ENCODE measurements at places on chromosomes 16 and 17. TPM values are rescaled to one million over a fixed set of nuclear protein-coding genes. Genes with fewer than 3 reads are reported as not detected.
A peak's percentile ranks its signal among the peaks of the same experiment; 100 is the strongest.

C16orf74 gene
- total RNA-seq: 1.5 TPM

PCGF2 gene
- 50.0 TPM for total RNA-seq

CRYBA1 gene
- total RNA-seq: not detected

WFIKKN1 gene
- total RNA-seq: 3.9 TPM

- peak overlapping the region; percentile 60 for H3K4me3 ChIP-seq
- no peaks in the 10 kb centered on the region for H3K36me3 ChIP-seq
- peak overlapping the region; percentile 95 for H3K27ac ChIP-seq
- H3K4me1 ChIP-seq: no peaks in the 10 kb centered on the region
Observed at GRCh38 chr16:2904922-2905240, 6.8 kb upstream of the FLYWCH1 start.

DNA sequence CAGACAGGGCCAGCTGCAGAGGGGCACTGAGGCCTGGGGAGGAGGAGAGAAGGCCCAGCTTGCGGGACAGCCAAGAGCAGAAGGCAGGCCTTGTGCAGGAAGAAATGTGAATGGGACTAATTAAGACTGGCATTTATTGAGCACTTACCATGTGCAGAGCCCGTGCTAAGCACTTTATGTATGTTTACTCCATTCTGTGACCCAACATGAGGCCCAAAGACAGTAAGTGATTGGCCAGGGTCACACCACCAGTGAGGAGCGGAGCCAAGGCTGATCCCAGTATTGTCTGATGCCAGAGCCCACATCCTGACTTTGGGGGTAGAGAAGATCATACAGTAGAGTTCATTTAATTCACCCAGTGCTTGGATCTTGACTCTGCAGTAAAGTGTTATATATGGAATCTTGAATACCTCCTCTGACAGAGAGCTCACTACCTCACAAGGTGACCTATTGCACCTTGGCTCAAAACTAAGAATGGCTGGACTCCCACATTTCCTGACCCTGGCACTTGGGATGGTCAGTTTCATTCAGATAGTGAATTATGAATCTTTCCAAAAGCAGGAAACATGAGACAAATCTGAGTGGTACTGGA is 13.6 kb downstream of the KATNB1 start:
- peaks cover 79% of the 10 kb centered on the region for H3K36me3 ChIP-seq
- H3K4me1 ChIP-seq: no peaks in the 10 kb centered on the region
- DNase-seq: no peak
- H3K27me3 ChIP-seq: no peaks in the 10 kb centered on the region

- H3K4me1 ChIP-seq: no peaks in the 10 kb centered on the region
- no peak overlapping the region for H3K27ac ChIP-seq
- no peak overlapping the region for H3K4me3 ChIP-seq
- no peaks in the 10 kb centered on the region for H3K27me3 ChIP-seq
- DNase-seq: no peak
Observed at GRCh38 chr17:67656494-67657203, 61.1 kb upstream of the NOL11 start.

GRCh38 chr16:3589441-3589921 is 12.3 kb upstream of the NLRC3 start:
- H3K36me3 ChIP-seq: no peaks in the 10 kb centered on the region
- no peak for DNase-seq
- no peaks in the 10 kb centered on the region for H3K4me1 ChIP-seq
- no peak overlapping the region for H3K27ac ChIP-seq
- H3K4me3 ChIP-seq: no peak overlapping the region

GRCh38 chr17:29827179-29827578 is 102.8 kb downstream of the SSH2 start:
- H3K27me3 ChIP-seq: no peaks in the 10 kb centered on the region
- DNase-seq: no peak
- H3K4me1 ChIP-seq: no peaks in the 10 kb centered on the region

GRCh38 chr16:28165598-28165997 is 46.2 kb downstream of the XPO6 start:
- no peaks in the 10 kb centered on the region for H3K27me3 ChIP-seq
- no peak overlapping the region for H3K27ac ChIP-seq
- H3K4me1 ChIP-seq: peaks cover 7% of the 10 kb centered on the region
- DNase-seq: no peak
- H3K4me3 ChIP-seq: no peak overlapping the region

DNA sequence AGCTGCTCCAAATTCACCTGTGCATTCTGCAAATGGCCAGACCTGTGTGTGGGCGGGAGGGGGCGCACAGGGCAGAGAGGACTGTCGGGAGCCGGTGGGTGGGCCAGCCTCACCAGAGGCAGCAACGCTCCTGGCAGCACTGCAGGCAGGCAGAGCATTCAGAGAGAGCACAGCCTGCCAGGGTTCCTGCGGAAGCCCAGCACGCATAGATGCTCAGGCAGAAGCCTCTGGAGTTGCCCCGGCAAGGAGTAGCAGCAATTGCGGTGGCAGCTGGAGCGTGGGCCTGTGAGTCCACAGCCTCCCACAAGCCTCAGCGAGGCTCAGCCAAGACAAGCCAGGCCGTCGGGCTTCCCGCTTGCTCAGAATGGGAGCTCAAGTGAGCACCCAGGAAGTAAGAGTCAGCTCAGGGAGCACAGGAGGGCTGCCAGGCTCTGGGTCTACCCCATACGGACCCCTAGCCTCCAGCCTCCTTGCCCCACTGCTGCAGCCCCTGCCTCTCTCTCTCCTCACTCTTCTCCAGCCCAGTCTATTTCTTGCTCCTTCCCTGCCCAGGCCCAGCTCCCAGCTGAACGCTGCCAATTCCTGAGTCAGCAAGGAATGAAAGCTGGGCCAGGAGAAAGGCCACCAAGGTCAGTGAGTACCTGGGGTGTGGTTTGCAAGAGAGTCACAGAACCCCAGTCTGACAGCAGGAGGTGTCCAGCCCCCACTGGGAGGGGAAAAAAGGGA is 9.6 kb downstream of the EMC6 start:
- DNase-seq: no peak
- no peak overlapping the region for H3K27ac ChIP-seq
- H3K4me3 ChIP-seq: no peak overlapping the region
- no peaks in the 10 kb centered on the region for H3K4me1 ChIP-seq
- H3K36me3 ChIP-seq: peaks cover 5% of the 10 kb centered on the region

GRCh38 chr16:70493802-70494201 is 29.6 kb downstream of the COG4 start:
- no peak for DNase-seq
- H3K27me3 ChIP-seq: no peaks in the 10 kb centered on the region
- H3K36me3 ChIP-seq: peaks cover 5% of the 10 kb centered on the region
- H3K27ac ChIP-seq: no peak overlapping the region
- no peak overlapping the region for H3K4me3 ChIP-seq
- no peaks in the 10 kb centered on the region for H3K4me1 ChIP-seq

GRCh38 chr16:29806641-29807425 is 504 bp downstream of the MAZ start:
- peaks cover 40% of the 10 kb centered on the region for H3K4me1 ChIP-seq
- peak overlapping the region; percentile 94 for H3K27ac ChIP-seq
- peak overlapping the region; percentile 64 for H3K4me3 ChIP-seq
- H3K27me3 ChIP-seq: no peaks in the 10 kb centered on the region
- H3K36me3 ChIP-seq: peaks cover 8% of the 10 kb centered on the region

DNA sequence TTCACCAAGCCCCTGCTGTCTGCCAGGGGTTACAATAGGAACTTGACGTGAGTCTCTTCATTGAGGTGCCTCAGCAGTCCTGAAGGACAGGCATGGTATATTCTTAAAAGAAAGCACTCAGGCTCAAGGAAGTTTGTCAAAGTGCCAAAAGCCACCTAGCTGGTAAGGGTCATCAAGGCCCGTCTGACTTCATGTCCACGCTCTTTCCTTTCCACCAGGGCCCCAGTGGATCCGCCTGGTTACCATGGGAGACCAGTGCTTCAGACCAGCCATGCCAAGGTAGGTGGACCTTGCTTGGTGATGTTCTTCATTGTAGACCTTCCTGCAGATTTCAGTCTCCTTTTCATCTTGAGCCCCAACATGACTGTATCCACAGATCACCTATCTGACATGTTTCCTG is 27.6 kb upstream of the CCL1 start:
- H3K4me3 ChIP-seq: no peak overlapping the region
- DNase-seq: no peak
- H3K27me3 ChIP-seq: no peaks in the 10 kb centered on the region
- H3K4me1 ChIP-seq: no peaks in the 10 kb centered on the region
- no peaks in the 10 kb centered on the region for H3K36me3 ChIP-seq
- H3K27ac ChIP-seq: no peak overlapping the region

- peak overlapping the region; percentile 20 for H3K27ac ChIP-seq
- DNase-seq: no peak
- H3K36me3 ChIP-seq: peaks cover 34% of the 10 kb centered on the region
- no peak overlapping the region for H3K4me3 ChIP-seq
Observed at GRCh38 chr17:80316927-80317705, 56.5 kb downstream of the RNF213 start.

DNA sequence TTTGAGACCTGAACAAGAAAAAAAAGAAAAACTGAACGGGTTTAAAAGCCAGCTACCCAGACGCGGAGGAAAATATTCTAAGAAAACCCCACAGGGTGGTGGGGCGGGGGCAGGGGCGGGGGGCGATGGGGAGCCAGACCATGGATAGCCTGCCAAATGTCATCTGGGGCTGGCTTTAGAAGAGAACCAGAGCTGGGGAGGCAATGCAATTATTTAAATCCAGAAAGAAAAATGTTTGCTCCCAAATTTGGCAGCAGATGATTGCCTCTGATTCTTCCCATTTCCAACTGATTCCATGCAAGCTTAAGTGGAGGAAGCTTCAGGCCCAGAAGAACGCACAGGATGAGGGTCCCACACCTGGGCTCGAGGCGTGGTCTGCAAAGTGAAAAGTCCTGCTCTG is 34.8 kb downstream of the ZNF423 start:
- H3K4me1 ChIP-seq: no peaks in the 10 kb centered on the region
- H3K36me3 ChIP-seq: no peaks in the 10 kb centered on the region
- H3K27ac ChIP-seq: no peak overlapping the region
- no peak for DNase-seq
- no peaks in the 10 kb centered on the region for H3K27me3 ChIP-seq

- H3K27ac ChIP-seq: no peak overlapping the region
- no peak overlapping the region for H3K4me3 ChIP-seq
- H3K4me1 ChIP-seq: no peaks in the 10 kb centered on the region
- no peaks in the 10 kb centered on the region for H3K27me3 ChIP-seq
Observed at GRCh38 chr17:34228781-34229180, 26.3 kb upstream of the CCL2 start.

DNA sequence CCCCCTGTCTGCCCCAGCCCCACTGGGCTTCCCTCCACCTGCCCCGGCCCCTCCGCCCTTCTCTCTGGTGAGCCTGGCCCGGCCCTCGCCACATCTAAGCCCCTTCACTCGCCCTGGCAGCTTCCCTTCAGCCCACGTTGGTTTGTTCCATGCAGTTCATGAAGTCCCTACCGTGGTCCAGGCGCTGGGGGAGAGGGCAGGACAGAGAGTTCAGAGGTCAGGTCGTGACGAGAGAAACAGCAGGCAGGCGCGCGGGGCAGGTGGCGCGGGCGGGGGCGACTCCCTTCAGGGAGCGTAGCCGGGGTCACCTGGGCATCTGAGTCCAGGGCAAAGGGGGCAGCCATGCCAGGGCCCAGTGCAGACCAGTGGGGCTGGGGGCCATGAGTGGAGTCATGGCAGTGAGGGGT is 8.9 kb upstream of the TEDC2 start:
- H3K4me3 ChIP-seq: no peak overlapping the region
- no peak overlapping the region for H3K27ac ChIP-seq
- H3K36me3 ChIP-seq: peaks cover 83% of the 10 kb centered on the region
- no peaks in the 10 kb centered on the region for H3K4me1 ChIP-seq
- no peaks in the 10 kb centered on the region for H3K27me3 ChIP-seq

GRCh38 chr16:4325253-4325758 is 9.4 kb downstream of the GLIS2 start:
- no peaks in the 10 kb centered on the region for H3K36me3 ChIP-seq
- H3K27ac ChIP-seq: peak overlapping the region; percentile 78
- no peak overlapping the region for H3K4me3 ChIP-seq
- DNase-seq: no peak
- no peaks in the 10 kb centered on the region for H3K27me3 ChIP-seq

- H3K4me1 ChIP-seq: peaks cover 8% of the 10 kb centered on the region
- H3K36me3 ChIP-seq: no peaks in the 10 kb centered on the region
- H3K27me3 ChIP-seq: no peaks in the 10 kb centered on the region
- no peak for DNase-seq
Observed at GRCh38 chr16:50161950-50162349, 8.8 kb downstream of the TENT4B start.

GRCh38 chr17:43917348-43918025 is 10.2 kb upstream of the MPP2 start:
- H3K27me3 ChIP-seq: no peaks in the 10 kb centered on the region
- peak overlapping the region; percentile 43 for H3K4me3 ChIP-seq
- H3K27ac ChIP-seq: no peak overlapping the region
- no peaks in the 10 kb centered on the region for H3K36me3 ChIP-seq
- peaks cover 13% of the 10 kb centered on the region for H3K4me1 ChIP-seq
- DNase-seq: peak; percentile 36

GRCh38 chr16:84209989-84210388 is 19.0 kb downstream of the ADAD2 start:
- no peak for DNase-seq
- no peaks in the 10 kb centered on the region for H3K27me3 ChIP-seq
- no peaks in the 10 kb centered on the region for H3K36me3 ChIP-seq
- H3K27ac ChIP-seq: no peak overlapping the region
- no peaks in the 10 kb centered on the region for H3K4me1 ChIP-seq
- no peak overlapping the region for H3K4me3 ChIP-seq

DNA sequence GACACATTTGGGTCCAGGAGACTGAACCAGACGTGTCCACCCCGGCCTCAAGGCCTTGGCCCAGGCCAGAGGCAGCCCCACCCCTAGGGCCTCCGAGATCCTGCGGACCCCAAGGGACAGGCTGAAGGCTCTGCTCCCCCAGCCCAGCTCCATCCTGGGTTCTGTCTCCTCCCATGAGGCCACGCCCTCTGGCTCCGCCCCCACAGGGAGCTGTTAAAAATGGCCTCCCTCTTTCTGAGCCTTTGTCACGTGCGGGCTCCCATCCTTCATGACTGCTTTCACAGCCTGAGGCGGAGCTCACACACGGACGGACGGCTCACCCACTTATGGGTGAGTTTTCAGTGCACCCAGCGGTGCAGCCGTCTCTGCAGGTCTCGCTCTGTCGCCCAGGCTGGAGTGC is 6.5 kb upstream of the CACNA1H start:
- no peak for DNase-seq
- H3K27me3 ChIP-seq: no peaks in the 10 kb centered on the region
- no peaks in the 10 kb centered on the region for H3K36me3 ChIP-seq

DNA sequence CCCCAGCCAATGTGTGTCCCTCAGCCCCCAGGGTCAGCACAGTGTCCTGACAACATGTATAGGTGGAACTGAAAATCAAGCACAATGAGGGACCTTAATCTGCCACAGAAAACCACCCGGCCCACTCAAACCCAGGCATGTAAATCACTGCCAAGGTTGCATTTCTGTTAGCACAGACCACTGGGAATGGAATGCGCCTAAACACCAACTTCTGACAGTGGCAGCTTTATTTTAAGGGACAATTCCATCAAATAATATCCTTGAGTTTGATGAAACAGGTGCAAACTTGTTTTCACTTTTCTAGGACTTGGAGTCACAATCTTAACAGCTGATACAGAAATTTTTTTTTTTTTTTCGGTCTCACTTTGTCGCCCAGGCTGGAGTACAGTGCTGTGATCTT is 37.3 kb upstream of the MRPS23 start:
- H3K4me1 ChIP-seq: peaks cover 23% of the 10 kb centered on the region
- H3K36me3 ChIP-seq: no peaks in the 10 kb centered on the region
- H3K27me3 ChIP-seq: no peaks in the 10 kb centered on the region

Data from tibial nerve (tissue), 4 donors.